ENCODE measurements at places on chromosomes 3 and 15. TPM values are rescaled to one million over a fixed set of nuclear protein-coding genes. Genes with fewer than 3 reads are reported as not detected.

RSRC1 gene
- 43.1 TPM for total RNA-seq

CCDC80 gene
- total RNA-seq, result 366 TPM

CPLX3 gene
- not detected for total RNA-seq

FOXL2NB gene
- total RNA-seq, result not detected

SLC4A7 gene
- total RNA-seq, result 176 TPM

All from fibroblast of lung (primary cell).